Upper lobe of right lung (tissue), 1 donor: ENCODE measurements at places on chromosomes 13 and 19.

DNA sequence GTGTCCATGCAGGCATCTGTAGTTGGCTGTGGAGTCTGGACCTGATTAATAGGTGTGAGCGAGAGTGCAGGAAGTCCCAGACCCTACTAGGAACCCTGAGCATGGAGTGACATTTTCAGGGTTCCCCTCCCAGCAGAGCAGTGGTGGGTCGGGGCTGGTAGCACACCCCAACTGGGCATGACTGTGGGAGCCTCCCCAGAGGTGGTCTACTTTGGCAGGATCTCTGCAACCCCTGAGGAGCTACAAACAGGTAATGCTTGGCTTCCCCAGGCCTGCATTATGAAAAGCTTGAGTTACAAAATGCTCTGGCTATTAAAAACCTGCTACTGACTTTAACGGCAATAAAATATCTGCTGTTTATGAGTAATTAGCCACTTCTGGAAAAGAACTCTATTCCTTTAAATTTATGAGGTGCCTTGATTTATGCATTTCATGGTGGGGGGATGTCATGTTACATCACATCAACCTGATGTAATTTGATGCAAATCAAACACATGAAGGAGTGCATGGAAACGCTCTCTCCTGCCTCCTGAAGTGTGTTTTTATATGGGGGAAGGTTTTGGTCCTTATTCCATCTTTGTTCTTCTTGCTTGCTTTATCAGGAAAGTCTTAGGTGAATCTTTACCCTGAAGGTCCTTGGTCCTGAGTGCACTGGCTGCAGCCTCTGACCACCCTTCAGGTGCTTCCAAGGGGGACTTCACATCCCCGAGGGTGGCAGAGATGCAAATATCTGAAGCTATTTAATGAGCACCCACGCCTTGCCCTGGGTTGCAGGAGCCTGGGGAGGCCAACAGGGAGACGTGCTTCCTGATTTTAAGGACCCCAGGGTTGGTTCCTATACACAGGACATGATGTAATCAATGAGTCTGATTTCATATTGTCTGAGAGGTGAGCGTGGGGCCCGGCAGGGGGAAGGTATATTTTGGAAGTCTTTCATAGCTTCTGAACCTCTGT lies 54.0 kb downstream of the ZNF536 start:
- no peak for DNase-seq
- no peaks in the 10 kb centered on the region for H3K27me3 ChIP-seq
- no peaks in the 10 kb centered on the region for H3K36me3 ChIP-seq
- H3K4me3 ChIP-seq = no peak overlapping the region
- no peaks in the 10 kb centered on the region for H3K4me1 ChIP-seq

DNA sequence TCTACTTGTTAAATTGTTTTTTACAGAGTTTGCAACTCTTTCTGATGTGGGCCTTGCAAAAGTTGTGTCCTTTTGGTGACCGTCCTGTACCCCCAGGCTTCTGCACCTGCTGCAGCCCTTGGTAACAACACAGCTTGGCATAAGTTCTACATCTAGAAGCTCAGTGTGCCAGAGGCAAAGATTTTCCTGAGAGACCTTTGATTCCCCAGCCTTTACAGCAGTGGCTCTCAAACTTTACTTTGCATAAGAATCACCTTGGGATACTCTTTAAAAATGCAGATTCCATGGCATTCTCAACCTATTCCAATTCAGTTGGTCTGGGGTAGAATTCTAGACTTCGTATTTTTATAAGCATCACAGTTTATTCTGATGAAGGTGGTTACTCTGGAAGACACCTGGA lies 260.9 kb downstream of the DCT start:
- no peak for DNase-seq
- no peak overlapping the region for H3K27ac ChIP-seq
- no peaks in the 10 kb centered on the region for H3K4me1 ChIP-seq
- H3K27me3 ChIP-seq = no peaks in the 10 kb centered on the region

DNA sequence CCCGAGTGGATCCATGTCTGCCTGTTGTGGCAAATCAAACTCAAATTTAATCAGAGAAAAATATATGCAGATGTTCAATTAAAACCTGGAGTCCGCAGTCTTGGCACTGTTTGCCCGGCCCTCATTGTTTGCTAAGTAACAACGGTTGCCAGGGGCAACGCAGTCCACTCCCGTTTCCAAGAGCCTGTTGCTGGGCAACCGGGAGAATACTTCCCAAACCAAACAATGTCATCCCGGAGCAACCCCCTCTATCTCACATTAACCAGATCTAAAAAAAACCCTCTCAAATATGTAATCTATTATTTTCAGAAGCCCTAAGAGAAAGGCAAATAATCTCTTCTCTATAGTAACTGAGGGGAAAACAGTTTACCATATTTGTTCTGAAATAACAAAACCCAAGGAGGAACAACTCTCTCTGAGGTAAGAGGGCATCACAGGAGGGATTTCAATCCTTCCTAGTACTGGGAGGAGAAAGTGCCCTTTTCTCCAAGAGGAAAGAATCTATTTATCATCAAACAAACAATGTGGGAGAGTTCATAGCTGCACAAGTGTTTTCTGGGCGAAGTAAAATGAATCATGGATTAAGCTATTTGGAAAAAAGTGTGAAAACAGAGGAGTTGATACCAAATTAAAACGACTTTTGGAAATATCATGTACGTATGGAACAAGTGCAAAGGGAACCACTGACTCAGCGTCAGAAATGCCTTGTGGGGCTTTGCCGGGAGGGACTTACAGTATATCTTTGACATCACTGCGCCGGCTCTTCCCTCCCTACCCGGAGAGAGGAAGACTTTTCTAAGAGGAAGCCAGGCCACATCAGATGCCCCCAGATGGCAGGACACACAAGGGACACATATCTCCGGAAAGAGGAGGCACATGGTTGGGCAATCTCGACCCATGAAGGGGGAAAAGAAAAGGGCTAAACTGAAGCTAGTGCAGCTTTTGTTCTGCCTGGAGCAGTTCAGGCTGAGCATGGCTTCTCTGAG lies 43.3 kb downstream of the RFX2 start:
- H3K36me3 ChIP-seq = no peaks in the 10 kb centered on the region
- H3K4me1 ChIP-seq = peaks cover 60% of the 10 kb centered on the region
- no peak overlapping the region for H3K4me3 ChIP-seq
- peak overlapping the region; percentile 91 for H3K27ac ChIP-seq

DNA sequence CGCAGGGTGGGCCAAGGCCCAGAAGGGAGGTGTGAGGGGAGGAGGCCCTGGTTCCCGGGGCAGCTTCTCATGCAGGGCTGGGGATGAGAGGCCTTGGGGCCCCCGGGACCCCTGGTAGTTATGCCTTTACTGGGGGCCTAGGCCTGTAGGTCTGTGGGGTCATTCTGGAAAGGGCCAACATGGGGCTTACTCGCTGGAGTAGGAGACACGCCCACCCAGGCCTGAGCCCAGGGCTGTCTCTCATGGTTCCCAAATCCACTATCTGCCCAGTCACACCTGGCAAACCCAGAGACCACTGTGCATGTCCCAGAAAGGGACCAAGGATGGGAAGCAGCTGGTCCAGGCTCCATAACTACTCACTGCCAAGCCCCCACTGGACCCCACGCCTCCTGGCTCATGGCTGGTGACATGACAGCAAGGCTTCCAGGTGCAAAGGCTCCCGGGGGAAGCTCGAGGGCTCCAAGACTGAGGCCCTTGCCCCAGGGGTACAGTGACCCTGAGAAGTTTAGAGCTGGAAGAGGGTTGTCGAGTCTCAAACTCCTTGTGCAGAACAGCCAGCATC lies 64.2 kb upstream of the ATP12A start:
- no peaks in the 10 kb centered on the region for H3K4me1 ChIP-seq
- H3K27ac ChIP-seq = no peak overlapping the region
- no peaks in the 10 kb centered on the region for H3K36me3 ChIP-seq
- no peak for DNase-seq
- no peaks in the 10 kb centered on the region for H3K27me3 ChIP-seq

DNA sequence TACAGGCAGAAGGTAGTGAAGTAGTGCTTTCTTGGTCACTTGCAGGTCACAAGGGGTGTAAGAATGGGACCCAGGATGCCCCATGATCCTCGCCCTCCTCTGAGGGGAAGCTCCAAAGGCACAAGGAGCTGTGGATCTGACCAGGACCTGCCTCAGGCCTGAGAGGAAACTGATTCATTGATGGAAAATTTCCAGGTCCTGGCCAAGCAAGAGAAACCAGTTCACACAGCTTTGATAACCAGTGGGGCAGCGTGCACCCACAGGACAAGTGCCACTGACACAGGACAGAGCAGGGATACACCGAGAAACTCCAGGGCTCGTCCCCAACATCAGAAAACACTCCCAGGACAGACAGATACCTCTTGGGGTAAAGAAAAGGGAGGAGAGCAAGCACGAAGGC lies 177.1 kb downstream of the RBM26 start:
- DNase-seq = no peak
- no peak overlapping the region for H3K27ac ChIP-seq
- no peaks in the 10 kb centered on the region for H3K36me3 ChIP-seq
- H3K4me3 ChIP-seq = no peak overlapping the region
- H3K27me3 ChIP-seq = no peaks in the 10 kb centered on the region

DNA sequence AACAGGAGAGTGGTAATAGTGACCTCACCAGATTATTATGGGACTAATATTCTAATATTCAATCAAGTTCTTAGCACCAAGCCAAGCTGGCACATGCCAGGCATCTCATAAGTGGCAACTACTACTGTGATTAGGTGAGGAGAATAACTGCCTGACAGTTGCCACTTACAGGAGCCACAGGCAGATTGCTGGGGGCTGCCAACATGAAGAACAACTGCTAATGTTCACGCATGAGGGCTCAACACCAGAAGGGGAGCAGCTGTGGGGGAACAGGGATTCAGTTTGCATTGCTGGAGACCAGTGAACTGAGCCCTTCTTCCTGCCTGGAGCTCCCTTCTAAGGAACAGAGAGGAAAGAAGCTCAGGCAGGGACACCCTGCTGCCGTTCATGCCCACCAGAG lies 504.5 kb downstream of the FOXO1 start:
- H3K4me3 ChIP-seq = no peak overlapping the region
- H3K36me3 ChIP-seq = no peaks in the 10 kb centered on the region
- no peak for DNase-seq
- H3K27me3 ChIP-seq = no peaks in the 10 kb centered on the region

GRCh38 chr19:7013678-7014077 lies 7.6 kb downstream of the MBD3L2B start:
- H3K36me3 ChIP-seq = no peaks in the 10 kb centered on the region
- no peak for DNase-seq
- H3K4me3 ChIP-seq = no peak overlapping the region
- no peak overlapping the region for H3K27ac ChIP-seq
- H3K27me3 ChIP-seq = no peaks in the 10 kb centered on the region

- no peaks in the 10 kb centered on the region for H3K27me3 ChIP-seq
- H3K27ac ChIP-seq = no peak overlapping the region
- no peak for DNase-seq
Measured at GRCh38 chr13:65112531-65112941, 2117.6 kb downstream of the PCDH9 start.

GRCh38 chr13:86986448-86986847 lies 684.7 kb upstream of the SLITRK5 start:
- H3K36me3 ChIP-seq = no peaks in the 10 kb centered on the region
- DNase-seq = no peak
- no peak overlapping the region for H3K27ac ChIP-seq
- H3K27me3 ChIP-seq = no peaks in the 10 kb centered on the region
- H3K4me1 ChIP-seq = no peaks in the 10 kb centered on the region

- H3K36me3 ChIP-seq = no peaks in the 10 kb centered on the region
- H3K27me3 ChIP-seq = no peaks in the 10 kb centered on the region
- no peak overlapping the region for H3K4me3 ChIP-seq
- peaks cover 12% of the 10 kb centered on the region for H3K4me1 ChIP-seq
- no peak overlapping the region for H3K27ac ChIP-seq
Measured at GRCh38 chr19:2584002-2584401, 108.1 kb downstream of the GADD45B start.

DNA sequence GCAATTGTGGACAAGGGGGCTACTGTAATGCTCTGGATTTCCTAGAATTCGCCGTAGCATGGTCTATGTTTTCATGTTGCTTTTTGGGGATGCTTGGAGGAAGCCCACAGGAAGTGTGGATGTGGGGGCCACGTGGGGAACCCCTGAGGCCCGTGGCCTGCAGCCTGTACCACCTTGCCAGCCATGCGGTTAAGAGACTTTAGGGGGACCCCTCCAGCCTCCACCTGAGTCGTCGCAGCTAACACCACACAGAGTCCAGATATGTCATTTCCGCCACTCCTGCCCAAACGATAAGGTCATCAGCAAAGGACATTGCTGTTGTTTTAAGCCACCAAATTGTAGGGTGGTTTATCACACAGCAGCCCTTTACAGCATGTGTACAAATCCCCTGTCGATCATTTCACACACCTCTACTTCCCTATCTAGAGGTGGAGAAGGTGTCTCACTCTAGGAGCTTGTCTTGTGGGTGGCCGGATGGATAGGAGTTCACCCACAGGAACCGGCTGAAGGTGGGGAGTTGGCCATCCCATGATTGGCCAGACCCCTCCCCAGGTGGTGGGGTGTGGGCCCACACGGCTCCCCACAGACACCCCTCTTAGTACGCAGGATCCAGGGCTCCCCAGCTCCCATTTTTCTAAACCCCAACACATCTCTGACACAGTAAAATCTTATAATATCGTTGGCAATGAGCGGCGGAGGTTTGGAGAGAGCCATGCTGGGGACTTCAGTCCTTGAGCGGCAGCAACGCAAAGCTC lies 226.7 kb downstream of the TEX29 start:
- H3K4me1 ChIP-seq = no peaks in the 10 kb centered on the region
- no peak overlapping the region for H3K4me3 ChIP-seq
- no peaks in the 10 kb centered on the region for H3K27me3 ChIP-seq

DNA sequence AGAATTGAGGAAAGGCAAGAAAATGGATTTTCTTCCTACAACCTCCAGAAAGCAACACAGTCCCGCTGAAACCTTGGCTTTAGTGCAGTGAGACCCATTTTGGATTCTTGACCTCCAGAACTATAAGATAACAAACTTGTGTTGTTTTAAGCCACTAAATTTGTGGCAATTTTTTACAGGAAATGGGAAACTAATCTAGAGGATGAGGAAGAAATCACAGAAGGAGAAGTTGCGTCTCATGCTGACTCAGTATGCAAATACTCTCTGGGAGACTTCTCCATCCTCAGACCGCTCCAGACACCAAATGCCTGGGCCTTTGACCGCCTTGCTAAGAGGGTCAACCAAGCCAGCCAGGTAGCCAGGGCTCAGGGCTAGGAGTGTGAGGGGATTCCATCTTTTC lies 13.1 kb upstream of the CEACAM16 start:
- H3K27me3 ChIP-seq = no peaks in the 10 kb centered on the region
- no peak overlapping the region for H3K4me3 ChIP-seq
- H3K36me3 ChIP-seq = no peaks in the 10 kb centered on the region
- no peak for DNase-seq
- peaks cover 35% of the 10 kb centered on the region for H3K4me1 ChIP-seq

GRCh38 chr13:112664501-112665203 lies 25.2 kb upstream of the ATP11A start:
- H3K36me3 ChIP-seq = no peaks in the 10 kb centered on the region
- peak; percentile 39 for DNase-seq
- no peak overlapping the region for H3K27ac ChIP-seq
- no peak overlapping the region for H3K4me3 ChIP-seq
